ENCODE measurements at places on chromosomes 3 and 15.

DNA sequence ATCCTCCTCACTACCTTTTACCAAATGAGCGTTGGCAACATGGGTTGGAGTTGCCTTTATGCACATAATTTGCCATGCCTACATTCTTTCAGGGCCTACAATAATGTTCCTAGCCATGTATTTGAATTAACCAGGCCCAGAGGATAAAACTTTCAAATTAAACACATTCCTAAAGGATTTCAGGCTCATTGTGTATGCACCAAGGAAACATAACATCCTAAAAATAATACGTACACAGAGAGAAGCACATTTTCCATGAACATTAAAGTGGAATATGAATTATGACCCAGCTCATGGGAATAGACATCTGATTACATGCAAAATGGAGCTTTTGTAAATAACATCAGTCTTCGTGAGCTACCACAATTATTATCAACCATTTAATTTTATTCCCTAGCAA lies 203.3 kb downstream of the RORA start:
- DNase-seq: no peak

DNA sequence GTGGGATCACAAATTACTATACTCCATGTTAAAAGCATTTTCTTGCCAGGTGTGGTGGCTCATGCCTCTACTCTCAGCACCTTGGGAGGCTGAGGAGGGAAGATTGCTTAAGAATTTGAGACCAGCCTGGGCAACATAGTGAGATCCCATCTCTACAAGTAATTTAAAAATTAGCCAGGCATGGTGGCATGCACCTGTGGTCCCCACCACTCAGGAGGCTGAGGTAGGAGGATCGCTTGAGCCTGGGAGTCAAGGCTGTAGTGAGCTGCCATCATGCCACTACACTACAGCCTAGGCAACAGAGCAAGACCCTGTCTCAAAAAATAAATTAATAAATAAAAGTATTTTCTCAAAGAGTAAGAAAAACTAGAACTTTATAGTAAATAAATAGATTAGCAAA lies 22.9 kb upstream of the ABHD10 start:
- DNase-seq: no peak

DNA sequence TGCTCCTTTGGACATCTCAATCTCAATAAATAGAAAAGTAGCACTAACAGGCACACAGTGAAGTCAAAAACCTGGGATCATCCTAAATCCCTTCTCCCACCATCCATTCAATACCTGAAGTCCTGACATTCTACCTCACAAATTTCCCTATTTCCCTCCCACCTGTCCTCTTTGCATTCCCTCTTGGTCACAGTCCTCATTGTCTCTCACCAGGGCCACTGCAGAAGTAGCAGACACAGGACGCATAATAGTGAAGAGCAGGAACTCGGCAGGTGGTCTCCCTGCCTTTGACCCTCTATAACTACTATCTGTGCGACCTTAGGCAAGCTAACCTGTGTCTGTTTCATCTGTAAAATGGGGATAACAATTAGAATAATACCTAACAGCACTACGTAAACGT lies 2.3 kb downstream of the THOC7 start:
- no peak for DNase-seq

DNA sequence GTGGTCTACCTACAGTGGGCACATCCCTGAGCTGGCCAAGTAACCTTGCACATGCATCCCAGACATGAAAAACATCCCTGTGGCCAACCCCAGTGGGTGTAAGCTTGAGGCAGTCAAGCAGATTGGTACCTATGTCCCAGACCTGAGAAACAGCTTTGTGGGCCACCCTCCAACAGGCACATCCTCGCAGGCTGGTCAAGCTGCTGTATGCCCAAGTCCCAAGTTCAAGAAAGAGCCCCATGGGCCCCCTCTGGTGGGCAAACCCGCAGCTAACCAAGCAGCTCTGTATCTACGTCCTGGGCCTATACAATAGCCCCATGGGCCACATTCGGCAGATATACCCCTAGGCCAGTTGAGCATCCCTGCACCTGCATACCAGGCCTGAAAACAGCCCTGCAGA lies 186.3 kb upstream of the GPR149 start:
- no peak for DNase-seq

DNA sequence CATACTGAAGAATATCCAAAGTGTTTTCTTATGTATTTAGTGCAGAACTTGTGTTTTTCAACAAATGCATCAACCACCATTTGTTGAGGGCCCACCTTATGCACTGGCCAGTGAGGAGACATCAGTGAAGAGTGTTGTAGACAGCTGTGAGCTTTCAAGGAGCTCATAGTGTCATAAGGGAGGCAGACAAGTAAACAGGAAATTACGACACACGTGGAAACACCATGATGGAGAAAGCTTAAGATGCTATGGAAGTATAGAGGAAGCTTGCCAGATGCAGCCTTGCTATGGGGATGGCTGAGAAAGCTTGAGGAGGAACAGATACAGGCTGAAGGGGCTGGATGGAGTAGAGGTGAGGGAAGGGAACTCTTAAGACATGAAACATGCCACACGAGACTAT lies 50.8 kb upstream of the PSMD6 start:
- no peak for DNase-seq

- DNase-seq: no peak
These were observed 511.3 kb downstream of the OCA2 start for GRCh38 chr15:27587810-27588209.

- no peak for DNase-seq
These were observed 25.9 kb upstream of the GOLGA8B start for GRCh38 chr15:34609102-34610057.

DNA sequence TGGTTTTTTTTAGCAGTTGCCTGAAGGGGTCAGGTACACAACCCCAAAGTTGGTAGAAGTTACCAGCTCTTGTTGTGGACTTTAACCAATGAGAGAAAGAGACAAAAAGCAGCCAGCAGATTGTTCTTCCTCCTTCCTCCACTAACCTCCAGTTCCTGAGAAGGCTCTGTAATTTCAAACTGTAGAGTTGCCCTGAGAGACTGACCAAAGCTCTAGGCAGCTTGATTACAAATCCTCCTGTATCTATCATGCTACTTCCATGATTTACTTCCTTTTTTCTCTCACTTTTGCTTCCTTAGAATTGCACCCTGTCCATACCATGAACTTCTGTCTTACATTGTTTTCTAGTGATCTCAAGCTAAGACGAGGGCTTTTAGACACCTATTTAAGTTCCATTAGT lies 29.2 kb downstream of the NSUN3 start:
- no peak for DNase-seq

GRCh38 chr15:49721091-49721490 lies 100.2 kb downstream of the DTWD1 start:
- no peak for DNase-seq

- no peak for DNase-seq
These were observed 174.2 kb upstream of the ATP11B start for GRCh38 chr3:182618981-182619591.

DNA sequence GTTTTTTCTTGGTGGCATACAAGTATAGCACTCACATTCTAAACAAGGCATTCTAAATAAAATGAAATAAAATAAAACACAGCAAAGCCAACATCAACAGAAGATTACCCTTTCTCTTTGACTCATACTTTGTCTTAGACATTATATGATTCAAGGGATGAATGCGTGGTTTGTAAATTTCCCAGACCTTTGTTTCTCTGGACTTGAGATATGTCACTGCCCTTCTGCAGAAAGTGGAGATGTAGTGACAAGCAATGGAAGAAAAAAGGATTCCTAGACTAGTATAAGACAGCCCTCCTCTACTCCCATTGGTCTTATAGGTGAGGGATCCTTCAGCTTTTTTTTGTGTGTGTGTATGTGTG lies 22.4 kb downstream of the NANOGP8 start:
- DNase-seq: no peak

DNA sequence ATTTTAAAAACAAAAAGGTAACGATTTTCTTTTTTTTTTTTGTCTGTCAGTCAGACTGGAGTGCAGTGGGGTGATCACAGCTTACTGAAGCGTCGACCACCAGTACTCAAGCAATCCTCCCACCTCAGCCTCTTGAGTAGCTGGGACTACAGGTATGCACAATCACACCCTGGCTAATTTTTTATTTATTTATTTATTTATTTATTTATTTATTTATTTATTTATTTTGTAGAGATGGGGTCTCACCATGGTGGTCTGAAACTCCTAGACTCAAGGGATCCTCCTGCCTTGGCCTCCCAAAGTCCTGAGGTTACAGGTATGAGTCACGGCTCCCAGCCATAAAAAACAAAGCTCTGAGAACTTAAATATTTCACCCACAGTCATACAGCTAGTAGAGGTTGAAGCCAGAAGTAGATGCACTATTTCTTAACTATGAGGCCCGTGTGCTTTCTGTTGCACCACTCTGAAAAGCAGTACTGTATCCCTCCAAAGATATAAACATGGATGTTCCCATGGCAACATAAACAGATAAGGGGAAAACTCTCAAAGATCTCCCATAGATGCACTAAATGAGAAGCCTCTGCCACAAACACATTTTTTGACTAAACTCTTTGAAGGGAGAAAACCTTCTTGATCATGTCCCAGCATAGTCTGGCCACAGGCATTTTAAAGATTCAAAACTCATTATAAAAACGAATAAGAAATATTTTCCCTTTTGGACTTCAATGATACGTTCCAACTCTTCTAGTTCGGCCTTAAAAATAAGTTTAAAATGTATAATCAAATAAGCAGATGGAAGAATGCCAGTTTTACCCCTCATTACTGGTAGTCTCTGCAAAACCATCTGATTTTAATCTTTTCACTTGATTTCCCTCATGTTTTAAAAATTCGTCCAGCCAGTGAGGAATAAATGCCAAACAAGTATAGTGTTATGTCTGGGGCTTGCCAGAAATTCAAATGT lies 162.3 kb upstream of the ARHGEF26 start:
- DNase-seq: no peak

- DNase-seq: no peak
These were observed 84.2 kb downstream of the OSBPL10 start for GRCh38 chr3:31896648-31897433.

GRCh38 chr3:37217098-37217849 lies 42.9 kb upstream of the LRRFIP2 start:
- no peak for DNase-seq

DNA sequence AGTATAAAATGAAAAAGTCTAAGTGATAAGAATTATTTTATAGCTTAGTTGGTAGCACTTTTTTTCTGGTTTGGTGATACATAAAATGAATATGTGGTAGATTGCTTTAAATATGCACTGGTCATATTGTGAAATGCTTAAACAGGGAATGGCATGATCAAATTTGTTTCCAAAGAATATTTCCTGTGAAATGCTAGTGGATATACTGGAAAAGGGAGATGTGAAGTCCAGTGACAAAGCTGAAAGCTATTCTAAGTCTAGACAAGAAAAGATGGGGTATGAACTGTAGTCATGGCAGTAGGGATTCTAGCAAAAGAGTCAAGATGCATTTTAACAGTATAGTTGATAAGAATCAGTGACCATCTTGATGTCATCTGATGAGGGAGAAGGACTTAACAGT lies 98.9 kb upstream of the MME start:
- DNase-seq: no peak

- no peak for DNase-seq
These were observed 52.4 kb downstream of the PHLDB2 start for GRCh38 chr3:111911446-111911845.

- DNase-seq: no peak
These were observed 67.6 kb downstream of the SLC6A11 start for GRCh38 chr3:10883478-10884234.

- no peak for DNase-seq
These were observed 4.6 kb downstream of the ITGA11 start for GRCh38 chr15:68427366-68427765.

DNA sequence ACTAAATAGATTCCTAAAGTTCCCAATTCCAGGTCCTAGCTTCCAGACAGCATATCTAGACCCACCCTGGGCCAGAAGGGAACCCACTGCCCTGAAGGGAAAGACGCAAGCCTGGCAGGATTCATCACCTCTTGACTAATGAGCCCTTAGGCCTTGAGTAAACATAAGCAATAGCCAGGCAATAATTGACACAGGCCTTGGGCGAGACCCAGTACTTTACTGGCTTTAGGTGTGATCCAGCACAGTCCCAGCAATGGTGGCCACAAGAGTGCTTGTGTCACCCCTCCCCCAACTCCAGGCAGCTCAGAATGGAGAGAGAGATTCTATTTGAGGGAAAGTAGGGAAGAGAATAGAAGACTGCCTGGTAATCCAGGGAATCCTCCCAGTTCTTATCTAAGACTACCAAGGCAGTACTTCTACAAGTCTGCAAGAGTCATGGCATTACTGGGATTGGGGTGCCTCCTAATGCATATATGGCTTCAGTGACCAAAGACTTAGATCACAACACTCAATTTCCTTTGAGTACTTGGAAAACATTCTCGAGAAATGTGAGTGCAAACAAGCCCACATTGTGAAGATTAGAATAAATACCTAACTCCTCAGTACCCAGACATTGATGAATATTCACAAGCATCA lies 30.4 kb upstream of the WWTR1 start:
- DNase-seq: no peak

- DNase-seq: no peak
These were observed 6.6 kb downstream of the CSNK1G1 start for GRCh38 chr15:64349375-64349774.

All from activated CD8-positive, alpha-beta memory T cell treated with anti-CD3 and anti-CD28 coated beads for 1 hour (primary cell).